H7 (cell line): ENCODE measurements at places on chromosomes 1 and 21.
A peak's percentile ranks its signal among the peaks of the same experiment; 100 is the strongest.

DNA sequence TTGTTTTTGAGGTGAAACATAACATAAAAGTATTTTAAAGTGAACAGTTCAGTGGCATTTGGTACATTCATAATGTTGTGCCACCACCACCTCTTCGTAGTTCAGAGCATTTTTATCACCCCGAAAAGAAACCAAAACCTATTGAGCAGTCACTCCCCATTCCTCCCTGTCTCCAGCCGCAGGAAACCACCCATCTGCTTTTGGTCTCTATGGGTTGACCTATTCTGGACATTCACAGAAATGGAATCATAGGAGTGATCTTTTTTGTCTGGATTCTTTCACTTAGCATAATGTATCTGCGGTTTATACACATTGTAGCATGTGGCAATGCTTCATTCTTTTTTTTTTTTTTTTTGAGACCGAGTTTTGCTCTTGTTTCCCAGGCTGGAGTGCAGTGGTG is 141.2 kb downstream of the VPS13D start:
- no peak for DNase-seq

DNA sequence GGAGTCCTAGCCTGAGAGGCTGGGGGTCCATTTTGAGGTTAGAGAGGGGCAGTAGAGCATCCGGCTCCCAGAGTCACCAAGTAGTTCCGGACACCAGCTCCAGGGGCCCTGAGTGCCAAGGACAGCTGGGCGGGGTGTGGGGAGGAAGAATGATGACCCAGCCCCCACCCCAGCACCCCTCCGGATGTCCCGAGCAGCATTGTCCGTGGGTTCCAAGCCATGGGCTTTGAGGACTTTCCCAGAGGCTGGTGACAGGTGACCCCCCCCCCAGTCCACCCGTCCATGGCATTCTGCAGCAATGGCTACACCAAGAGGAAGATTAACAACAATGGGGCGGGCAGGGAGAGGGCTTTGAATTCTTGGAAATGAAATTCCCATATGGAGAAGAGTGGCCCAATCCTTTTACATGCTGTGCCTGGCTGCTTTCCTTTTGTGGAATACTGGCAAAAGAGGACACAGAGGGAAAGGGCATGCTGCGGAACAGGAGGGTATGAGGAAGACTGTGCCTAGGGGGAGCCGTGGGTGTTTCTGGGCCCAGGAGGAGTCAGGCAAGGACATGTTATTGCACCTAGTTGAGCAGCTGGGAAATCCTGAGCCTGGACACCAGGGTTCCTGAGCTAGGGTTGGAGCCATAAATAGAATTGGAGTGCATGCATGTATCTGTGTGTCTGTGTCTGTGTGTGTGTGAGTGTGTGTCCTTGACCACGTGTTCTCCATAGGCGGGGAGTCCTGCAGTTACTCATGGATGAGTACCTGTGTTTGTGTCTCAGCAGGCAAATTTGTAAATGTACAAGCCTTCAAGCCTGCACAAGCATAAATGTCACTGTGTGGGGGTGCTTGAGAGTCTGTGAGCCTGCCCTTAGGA is 956 bp downstream of the ATP1A2 start:
- no peak for DNase-seq

DNA sequence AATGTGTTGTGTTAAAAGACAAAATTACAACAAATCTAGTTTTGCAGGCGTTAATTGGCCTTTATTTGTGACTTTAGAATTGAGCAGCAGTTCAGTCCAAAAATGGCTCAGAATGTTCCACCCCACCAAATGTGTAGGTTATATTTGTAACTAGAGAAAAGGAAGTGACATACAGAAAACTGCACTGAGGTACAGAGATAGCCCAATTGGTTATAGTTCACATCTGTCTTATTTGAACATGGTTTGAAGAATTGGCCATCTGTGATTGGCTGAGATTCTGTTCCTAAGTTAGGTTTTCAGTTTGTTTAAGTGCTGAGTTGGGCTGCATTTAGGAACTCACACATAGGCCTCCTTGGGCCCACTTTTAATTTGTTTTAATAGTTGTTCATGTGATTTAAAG is 12.0 kb upstream of the FMO2 start:
- no peak for DNase-seq

DNA sequence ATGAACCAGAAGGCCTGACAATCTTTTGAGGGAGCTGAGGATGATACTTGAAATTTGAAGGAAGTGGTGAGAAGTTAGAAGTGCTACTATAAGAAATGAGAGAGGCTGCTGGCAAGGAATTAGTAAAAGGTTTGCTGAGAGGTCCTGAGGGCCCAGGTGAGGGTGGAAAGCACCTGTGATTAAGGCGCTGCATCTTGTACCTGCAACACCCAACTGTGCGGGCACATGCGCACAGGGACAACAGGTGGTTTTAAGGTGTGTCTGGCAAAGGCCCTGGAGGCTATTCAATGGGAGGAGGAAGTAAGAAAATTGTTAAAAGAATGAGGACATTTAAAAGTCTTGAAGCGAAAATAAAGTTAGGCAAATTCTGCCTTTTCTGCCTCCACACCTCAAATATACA is 349.3 kb downstream of the RGS7 start:
- no peak for DNase-seq

GRCh38 chr1:98321191-98321590 is 340.3 kb upstream of the SNX7 start:
- DNase-seq: no peak

GRCh38 chr1:197180252-197180878 is 33.9 kb upstream of the ASPM start:
- DNase-seq: no peak

GRCh38 chr1:153773096-153773921 is 1.9 kb upstream of the SLC27A3 start:
- peak; percentile 30 for DNase-seq

- DNase-seq: no peak
Observed at GRCh38 chr1:70436622-70437251, 25.7 kb downstream of the CTH start.

GRCh38 chr1:48674641-48675040 is 102.0 kb downstream of the BEND5 start:
- no peak for DNase-seq

GRCh38 chr21:25373126-25374082 is 233.9 kb downstream of the MRPL39 start:
- peak; percentile 33 for DNase-seq
